A549 (cell line): ENCODE measurements at places on chromosomes 1 and 21.

GRCh38 chr1:66503841-66504470 lies 30.0 kb upstream of the SGIP1 start:
- peak; percentile 66 for DNase-seq

GRCh38 chr1:212982430-212983152 lies 32.2 kb downstream of the VASH2 start:
- DNase-seq: no peak

DNA sequence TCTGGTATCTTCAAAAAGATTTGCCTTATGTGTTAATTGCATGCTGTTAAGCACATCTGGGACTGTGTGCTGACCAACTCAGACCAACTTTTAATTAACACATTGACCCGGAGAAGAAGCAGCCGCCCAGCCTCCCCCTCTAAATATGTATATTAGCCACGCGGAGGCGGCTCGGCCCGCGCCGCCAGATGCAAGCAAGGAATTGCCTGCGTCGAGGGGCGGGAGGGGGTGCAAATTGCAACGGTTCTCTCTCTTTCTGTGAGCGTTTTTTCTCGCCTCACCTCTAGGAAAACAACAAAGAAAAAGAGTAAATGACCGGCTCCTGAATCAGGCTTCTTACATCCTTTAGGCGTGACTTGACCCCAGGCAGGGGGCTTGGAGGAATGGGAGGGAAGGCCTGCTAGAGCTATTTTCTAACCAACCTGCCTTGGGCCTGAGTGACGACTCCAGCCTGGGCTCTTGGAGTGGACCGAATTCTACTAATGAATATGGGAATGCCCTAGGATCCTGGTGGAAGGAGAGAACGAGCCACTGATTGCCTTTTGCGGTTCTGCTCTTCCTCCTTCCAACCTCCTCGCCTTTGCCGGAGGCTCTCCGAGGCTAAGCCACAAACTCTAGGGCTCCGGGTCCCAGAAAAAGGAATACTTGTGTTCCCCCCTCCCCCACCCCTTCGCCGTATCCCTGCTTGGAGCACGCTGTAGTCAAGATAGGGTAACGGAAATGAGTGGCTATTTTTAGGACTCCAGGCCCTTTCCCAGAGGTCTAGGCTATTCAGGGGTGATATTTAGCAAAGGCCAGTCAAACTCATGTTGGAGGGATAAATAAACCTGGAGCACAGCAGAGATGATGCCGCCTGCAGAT lies 417.0 kb upstream of the ESRRG start:
- DNase-seq: no peak

DNA sequence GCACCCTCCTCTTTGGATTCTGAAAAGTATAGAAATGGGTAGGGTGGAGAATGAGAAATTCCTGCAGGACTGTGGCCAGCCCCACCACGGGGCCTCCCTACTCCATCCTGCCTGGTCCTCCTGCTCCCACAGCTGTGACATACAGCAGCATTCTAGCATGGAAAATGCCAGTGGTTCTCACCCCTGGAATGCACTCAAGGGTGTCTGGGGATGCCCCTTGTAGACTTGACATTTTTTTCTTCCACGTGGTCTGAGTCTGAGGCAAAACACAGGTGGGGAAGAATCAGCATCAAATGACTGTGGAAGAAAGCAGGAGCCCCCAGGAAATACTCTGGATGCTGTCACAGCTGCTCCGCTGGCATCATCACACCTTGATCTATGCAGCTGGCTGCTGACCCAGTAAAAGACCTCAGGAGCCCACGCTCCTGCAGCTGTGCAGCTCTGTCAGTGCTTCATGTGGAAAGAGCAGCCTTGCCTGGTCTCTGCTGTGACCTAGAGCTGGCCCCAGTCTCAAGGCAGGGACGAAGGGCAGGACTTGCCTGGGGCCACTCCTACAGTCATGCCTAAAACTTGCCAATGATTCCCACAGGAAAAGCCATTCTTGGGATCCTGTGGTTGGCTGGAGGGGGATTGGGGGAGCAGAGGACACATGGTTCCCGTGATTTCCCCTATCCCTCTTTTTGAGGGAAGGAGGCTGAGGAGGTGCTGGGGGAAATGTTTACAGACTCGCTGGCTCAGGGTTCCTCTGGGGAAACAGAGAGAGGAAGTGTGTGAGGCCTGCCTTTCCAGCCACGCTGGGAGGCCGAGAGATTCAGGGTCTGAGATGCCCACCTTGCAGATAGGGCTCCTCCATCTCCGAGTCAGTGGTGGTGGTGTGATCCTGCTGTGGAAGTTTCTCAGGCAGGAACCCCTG lies 10.8 kb upstream of the A3GALT2 start:
- DNase-seq: no peak

- no peak for DNase-seq
Measured at GRCh38 chr1:91601554-91602376, 101.1 kb downstream of the CDC7 start.

GRCh38 chr1:16088996-16089395 lies 15.5 kb upstream of the FAM131C start:
- no peak for DNase-seq

GRCh38 chr21:33116676-33117075 lies 46.7 kb downstream of the OLIG1 start:
- DNase-seq: no peak

DNA sequence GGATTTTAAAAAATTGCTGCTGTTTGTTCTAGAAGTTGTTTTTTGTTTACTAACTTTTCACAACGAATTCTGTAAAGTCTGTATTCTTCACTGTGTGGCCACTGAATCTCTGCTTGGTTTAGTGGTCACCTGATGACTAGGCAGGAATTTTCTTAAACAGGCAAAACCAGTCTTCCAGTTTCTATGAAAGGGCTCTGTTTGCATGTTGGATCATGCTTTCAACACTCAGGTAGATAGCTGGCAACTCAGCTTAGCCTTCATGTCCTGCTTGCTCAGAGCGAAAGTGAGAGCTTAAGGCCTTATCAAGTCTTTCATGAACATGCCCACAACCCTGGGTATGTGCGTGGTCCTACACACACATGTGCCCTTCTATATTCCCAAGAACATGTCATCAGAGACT lies 52.4 kb upstream of the CCDC190 start:
- no peak for DNase-seq

- no peak for DNase-seq
Measured at GRCh38 chr1:166090244-166090643, 76.6 kb downstream of the FAM78B start.
